Mammary microvascular endothelial cell (primary cell): ENCODE measurements at places on chromosomes 5 and 9. TPM values are rescaled to one million over a fixed set of nuclear protein-coding genes. Genes with fewer than 3 reads are reported as not detected.

SH3RF2 gene
- total RNA-seq = 0.59 and 1.1 TPM in 2 replicates

PDCD1LG2 gene
- 26.4 and 27.8 TPM in 2 replicates for total RNA-seq

TUSC1 gene
- 11.8 and 13.1 TPM in 2 replicates for total RNA-seq

CKMT2 gene
- 0.44 and 0.87 TPM in 2 replicates for total RNA-seq

CCL21 gene
- 0.20 and 0.53 TPM in 2 replicates for total RNA-seq

TUBB4B gene
- 1,008 and 1,079 TPM in 2 replicates for total RNA-seq

BICD2 gene
- total RNA-seq = 43.3 and 44.6 TPM in 2 replicates

ESM1 gene
- 432 and 463 TPM in 2 replicates for total RNA-seq

HTR1A gene
- total RNA-seq = not detected in 2 replicates

MARCOL gene
- not detected in 2 replicates for total RNA-seq

OTP gene
- not detected in 2 replicates for total RNA-seq

ADGRD2 gene
- not detected in 2 replicates for total RNA-seq

PDGFRB gene
- total RNA-seq = 0.69 and 1.6 TPM in 2 replicates

TRIM36 gene
- 1.5 and 1.7 TPM in 2 replicates for total RNA-seq

CD180 gene
- total RNA-seq = not detected in 2 replicates

MCC gene
- 23.8 and 24.0 TPM in 2 replicates for total RNA-seq

RFX3 gene
- total RNA-seq = 2.9 and 4.8 TPM in 2 replicates

CCNJL gene
- total RNA-seq = 4.9 and 5.6 TPM in 2 replicates

RFESD gene
- 0.69 and 3.1 TPM in 2 replicates for total RNA-seq

PRR16 gene
- not detected in 2 replicates for total RNA-seq

SOX30 gene
- 0.05 TPM in 1 of 2 replicates, not detected in the other for total RNA-seq

CORO2A gene
- total RNA-seq = 0.84 and 1.1 TPM in 2 replicates

NAIP gene
- 0.05 and 0.13 TPM in 2 replicates for total RNA-seq

SIL1 gene
- 34.6 and 40.0 TPM in 2 replicates for total RNA-seq

CNTNAP3 gene
- 3.3 and 7.3 TPM in 2 replicates for total RNA-seq

GPX3 gene
- 11.8 and 16.1 TPM in 2 replicates for total RNA-seq

PCDHB2 gene
- total RNA-seq = 0.40 and 1.7 TPM in 2 replicates

SLCO6A1 gene
- not detected in 2 replicates for total RNA-seq

NRARP gene
- 35.8 and 43.9 TPM in 2 replicates for total RNA-seq
